ENCODE measurements at places on chromosomes 12 and 14.

DNA sequence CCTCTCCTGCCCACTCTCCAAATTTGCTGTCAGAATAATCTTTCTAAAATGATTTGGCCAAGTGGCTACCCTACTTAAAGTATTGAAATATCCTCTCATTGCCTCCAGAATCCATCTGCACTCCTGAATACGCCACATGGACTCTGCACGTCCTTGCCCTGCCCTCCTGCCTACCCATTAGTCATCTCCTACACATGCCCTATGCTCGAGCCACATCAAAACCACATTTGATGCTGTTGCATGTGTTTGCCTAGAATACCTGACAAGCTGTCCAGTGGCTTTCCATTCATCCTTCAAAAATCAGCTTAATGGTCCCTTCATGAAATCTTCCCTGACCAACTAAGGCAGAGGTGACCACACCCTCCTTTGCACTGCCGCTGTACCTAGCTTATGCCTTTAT lies 17.0 kb downstream of the VCPKMT start:
- DNase-seq: no peak

- no peak for DNase-seq
These were observed 57.6 kb upstream of the BEGAIN start for GRCh38 chr14:100644784-100645183.

DNA sequence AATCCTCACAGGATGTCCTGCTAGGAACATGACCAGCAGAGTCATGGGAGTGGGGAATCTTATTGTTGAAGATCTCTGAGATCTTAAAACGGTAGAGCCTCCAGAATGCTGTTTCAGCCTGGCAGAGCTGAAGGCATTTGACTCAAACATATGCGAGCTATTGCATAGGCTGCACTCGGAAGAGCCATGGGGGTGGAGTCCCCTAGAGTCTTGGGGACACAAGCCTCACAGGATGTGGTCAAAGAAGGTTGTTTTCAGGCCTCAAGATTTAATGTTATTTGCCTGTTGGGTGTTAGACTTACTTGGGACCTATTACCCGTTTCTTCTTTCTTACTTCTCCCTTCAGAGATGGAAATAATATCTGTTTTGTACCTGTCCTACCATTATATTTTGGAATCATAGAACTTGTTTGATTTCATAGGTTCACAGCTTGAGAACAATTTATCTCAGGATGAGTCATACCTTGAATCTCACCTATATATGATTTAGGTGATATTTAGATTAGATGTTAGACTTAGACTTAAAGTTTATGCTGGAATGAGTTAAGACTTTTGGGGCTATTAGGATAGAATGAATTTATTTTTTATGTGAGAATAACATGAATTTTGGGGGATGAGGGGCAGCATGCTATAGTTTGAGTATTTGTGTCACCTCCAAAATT lies 172.2 kb upstream of the ATP2B1 start:
- no peak for DNase-seq

DNA sequence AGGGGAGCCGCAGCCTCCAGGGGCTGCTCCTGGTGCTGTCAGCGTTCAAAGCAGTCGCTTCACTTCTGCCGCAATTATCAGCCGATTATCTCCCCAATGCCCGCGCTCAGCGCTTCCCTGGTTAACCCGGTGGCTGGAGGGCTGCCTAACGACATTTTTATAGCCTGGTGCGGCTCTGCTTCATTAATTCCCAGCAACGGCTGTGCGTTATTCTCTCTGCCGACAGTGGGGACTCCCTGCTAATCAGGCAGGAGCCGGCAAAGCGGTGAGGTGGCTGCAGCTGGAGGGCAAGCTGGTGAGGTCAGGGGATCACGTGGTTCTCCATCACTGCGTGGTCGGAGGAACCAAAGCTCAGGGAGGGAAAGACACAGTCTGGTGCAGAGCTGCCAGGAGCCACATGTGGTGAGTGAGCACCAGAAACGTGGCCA lies 62.9 kb downstream of the GLRX5 start:
- peak; percentile 19 for DNase-seq

GRCh38 chr12:88067301-88067700 lies 38.1 kb upstream of the C12orf50 start:
- DNase-seq: no peak

GRCh38 chr12:131832321-131833231 lies 4.4 kb downstream of the MMP17 start:
- peak; percentile 81 for DNase-seq

- no peak for DNase-seq
These were observed 1.0 kb downstream of the ATXN7L3B start for GRCh38 chr12:74538491-74539258.

DNA sequence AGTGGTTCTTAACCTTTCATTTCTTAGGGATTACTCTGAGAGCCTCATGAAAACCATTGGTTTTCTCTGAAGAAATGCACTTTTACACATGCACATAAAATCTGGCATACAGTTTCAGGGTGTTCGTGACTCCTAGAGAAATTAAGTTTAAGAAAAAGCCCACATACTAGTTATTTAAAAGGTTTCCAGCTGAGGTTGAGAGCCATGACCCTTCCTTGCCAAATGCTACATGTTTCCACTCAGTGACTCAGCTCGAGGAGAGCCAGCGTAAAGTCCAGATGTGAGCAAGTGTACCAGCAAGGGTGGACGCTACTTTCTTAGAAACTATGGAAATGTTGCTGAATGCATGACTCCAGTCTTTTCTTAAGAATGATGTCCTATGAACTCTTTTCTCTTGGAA lies 42.7 kb upstream of the FLRT2 start:
- peak; percentile 95 for DNase-seq

- DNase-seq: no peak
These were observed 19.1 kb upstream of the DNAH10 start for GRCh38 chr12:123743002-123743401.

DNA sequence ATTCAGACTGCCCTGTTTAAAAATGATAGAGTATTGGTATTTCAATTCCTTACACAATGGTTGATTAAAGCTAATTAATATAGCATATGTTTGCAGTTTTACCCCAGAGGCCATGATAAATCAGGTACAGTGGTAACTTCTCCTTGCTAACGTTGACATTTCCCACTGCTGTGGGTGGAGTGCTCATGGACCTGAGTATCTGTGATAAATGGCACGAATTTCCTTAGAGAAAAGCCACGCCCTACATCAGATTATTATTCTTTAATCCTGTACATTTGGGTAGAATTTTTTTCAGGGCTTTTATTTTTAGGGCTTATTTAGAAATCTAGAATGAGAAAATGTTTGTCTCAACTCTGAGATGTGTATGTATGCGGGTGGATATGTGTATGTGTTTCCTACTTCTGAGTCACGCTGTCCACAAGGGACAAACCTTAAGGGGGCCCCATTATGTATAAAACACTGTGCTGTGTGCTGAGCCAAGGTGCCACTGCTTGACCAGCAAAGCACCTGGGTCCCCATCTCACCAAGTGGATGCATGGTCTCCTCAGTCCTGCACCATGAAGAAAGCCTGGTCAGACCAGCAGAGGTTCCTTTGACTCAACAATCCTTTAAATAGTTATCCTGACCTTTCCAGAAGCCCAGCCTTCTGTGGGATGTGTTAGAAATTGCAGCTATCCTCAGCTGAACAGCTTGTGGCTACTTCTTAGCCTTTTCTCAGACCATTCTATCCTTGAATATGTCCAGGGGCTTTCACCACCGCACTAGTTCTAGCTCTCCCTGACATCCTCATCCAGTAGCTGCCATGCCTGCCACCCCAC lies 57.9 kb upstream of the STK38L start:
- peak; percentile 18 for DNase-seq

DNA sequence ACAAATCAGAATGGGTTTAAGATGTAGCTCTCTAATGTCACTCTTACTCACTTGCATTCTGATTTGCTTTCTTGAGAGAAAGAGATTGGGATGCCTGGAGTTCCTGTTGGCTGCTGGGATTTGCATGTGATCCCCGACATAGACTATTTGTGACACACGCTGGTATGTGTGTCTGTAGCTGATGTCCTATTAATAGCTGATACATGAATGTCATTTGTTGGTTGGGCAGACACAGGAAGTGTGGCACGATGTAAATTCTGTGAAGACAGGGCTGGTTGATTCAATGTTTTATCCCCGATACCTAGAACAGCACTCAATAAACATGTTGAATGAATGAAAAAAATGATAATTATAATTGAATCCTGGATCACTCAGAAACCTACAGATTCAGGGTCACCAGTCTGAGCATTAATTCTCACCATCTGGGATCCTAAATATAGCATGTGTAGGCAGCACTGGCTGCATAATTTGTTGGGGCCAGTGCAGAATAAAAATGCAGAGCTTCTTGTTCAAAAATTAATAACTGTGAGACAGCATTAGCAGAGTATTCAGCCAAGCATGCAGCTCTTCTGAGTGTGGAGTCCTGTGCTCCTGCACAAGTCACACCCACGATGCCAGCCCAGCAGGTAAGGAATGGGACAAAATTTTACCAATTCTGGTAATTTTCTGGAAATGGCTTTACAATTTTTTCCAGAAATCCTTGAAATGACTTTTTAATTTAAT lies 35.5 kb upstream of the SOCS2 start:
- DNase-seq: peak; percentile 38

DNA sequence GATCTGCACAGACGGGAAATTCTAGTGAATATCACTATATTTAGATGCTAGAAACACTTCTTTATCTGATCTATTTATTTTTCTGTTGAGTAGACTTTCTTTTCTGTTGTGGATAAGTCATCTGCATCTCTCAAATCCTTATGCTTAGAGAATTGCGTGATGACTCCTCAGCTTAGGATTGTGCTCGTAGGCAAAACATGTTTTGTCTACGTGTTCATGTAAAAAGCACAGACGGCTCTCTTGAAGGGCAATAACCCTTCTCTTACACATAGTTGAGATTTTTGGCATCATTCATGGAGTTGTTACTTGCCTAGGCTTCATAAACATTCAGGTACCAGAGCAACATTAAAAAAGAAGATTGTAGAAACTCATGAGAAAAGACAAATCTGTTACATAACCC lies 18.6 kb downstream of the PPFIBP1 start:
- peak; percentile 98 for DNase-seq

- DNase-seq: peak; percentile 46
These were observed 49.9 kb downstream of the PPP2R5E start for GRCh38 chr14:63493246-63493645.

DNA sequence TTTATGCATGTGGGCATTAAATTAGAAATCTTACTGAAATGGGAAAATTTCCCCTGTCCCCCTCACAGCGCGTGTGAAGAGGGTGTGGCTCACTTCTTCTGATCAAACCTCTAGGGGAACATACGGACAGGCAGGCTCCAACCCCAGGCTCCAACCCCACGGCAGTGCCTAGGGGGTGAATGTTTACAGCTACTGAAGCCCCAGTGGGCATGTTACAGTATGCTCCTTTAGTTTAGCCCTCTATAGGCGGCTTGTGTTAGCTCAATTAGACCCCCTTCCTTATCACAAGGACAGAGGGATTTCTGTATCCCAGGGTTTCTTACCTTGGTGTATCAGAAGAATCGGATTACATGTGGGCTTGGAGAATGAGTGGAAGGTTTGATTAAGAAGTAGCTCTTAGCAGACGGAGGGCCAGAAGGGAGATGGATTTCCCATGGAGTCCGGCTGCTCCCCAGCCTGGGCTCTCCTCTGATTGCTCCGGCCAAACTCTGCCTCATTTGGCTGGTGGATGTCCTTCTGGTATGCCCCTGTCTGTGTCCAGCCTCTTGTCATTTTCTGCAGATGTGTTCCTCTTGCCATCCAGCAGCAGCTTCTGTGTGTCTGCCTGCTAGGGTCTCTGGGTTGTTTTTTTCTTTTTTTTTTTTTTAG lies 223.7 kb downstream of the TMTC2 start:
- DNase-seq: no peak

DNA sequence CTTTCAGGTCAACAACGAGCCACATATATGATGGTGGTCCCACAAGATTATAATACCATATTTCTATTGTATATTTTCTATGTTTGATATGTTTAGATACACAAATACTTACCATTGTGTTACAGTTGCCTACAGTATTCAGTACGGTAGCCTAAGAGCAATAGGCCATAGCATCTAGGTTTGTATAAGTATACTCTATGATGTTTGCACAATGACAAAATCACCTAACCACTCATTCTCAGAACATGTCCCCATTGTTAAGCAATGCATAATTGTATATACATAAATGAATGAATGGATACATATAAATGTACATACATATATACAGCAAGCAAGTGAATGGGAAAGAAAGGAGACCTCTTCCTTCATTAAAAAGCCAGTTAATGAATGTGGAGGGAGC lies 23.8 kb downstream of the TMTC1 start:
- DNase-seq: no peak

DNA sequence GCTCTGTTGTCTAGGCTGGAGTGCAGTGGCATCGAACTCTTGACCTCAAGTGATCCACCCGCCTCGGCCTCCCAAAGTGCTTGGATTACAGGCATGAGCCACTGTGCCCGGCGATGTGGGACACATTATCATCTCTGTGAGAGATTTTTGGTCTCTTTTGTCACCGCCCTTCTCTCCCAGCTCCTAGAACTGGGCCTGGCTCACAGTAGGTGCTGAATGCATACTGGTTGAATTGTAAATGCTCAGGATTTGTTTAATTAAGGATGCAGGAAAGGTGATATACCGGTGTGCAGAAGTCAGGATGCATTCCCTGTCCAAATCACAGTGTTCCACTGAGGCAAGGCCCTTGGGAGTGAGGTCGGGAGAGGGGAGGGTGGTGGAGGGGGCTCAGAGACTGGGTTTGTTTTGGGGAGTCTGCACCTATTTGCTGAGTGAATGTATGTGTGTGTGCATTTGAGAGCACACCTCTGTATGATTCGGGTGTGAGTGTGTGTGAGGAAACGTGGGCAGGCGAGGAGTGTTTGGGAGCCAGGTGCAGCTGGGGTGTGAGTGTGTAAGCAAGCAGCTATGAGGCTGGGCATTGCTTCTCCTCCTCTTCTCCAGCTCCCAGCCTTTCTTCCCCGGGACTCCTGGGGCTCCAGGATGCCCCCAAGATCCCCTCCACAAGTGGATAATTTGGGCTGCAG lies 1.0 kb upstream of the KRT18 start:
- no peak for DNase-seq

GRCh38 chr12:51470116-51470515 lies 45.5 kb downstream of the SLC4A8 start:
- no peak for DNase-seq

Measured in AG10803 (cell line).